ENCODE measurements at places on chromosomes 11 and 22.

DNA sequence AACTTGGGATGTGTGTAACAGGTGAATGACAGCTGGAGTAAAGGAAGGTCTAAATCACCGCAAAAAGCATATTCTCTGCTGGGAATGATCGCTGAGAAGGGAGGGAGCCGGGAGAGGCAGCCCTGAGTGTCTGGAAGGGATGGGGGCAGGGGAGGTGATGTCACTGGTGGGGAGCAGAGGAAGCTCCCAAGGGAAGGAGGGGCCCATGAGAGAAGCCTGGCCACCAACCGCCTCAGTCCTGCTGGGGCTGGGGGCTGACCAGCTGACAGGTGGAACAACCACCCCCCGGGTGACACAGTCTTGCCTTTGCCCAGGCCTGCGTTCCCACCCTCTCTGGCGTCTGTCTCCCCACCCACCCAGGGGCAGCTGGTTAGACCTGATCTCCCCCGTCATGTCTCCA lies 6.0 kb upstream of the FLRT1 start:
- DNase-seq = no peak

GRCh38 chr22:42217752-42218280 lies 52.6 kb downstream of the TCF20 start:
- no peak for DNase-seq

- DNase-seq = no peak
These were observed 1.6 kb downstream of the CCND1 start for GRCh38 chr11:69642549-69642912.

GRCh38 chr11:19420868-19421533 lies 180.3 kb upstream of the E2F8 start:
- no peak for DNase-seq

DNA sequence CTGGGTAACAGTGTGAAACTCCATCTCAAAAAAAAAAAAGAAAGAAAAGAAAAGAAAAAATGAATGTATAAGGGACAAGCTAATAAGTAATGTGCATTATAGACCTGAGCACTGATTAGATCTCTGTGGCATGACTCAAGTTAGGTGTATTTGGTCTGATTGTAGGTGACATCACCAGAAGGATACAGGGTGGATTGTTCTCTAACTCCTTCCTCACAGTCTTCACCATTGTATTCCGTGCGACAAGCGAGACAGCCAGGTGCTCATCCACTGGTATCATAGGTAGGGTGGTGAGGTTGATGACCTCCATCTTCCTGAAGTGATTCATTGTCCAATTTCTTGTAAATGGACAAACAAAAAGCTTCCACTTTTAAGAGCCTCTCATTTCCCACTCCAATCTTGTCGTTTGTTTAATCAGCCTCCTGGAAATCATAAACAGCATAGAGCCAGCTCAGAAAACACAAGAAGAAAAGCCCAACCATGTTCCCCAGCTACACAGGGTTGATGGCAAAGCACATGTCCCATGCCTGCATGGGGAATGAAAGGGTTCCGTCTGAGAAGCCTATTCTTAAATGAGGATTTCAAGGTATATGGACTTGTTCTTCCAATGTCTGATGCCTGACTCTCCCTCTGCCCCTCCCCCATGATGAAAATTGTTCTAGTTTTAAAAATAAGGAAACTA lies 6.2 kb downstream of the FAM227A start:
- no peak for DNase-seq

DNA sequence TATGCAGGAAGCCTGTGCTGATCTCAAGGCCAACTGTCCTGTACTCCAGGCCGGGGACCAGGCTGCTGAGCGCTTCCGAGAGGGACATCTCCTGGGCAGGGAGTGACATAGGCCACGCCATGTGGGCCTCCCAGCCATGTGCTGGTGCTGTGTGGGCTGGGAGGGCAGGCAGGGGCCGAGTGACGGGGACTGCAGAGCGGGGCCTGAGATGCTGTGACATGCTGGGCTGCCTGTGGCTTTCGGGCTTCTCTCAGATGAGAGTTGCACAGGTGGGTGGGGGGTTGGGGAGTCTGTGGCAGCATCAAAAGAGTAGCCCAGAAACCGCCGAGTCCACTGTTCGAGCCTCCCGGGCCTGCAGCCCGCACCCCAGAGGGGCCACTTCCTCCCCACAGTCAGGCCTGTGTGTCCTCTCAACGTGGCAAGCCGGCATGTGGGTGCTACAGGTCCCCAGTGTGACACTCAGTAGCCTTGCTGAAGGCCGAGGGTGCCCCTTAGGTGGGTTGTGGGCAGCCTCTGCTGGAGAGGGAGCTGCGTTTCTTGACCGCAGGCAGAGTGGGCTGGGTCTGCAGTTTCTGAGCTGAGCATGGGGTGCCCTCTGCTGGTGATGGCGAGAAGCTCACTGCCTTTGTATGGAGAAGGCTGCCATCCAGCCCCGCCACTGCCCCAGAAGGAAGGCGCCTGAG lies 101.2 kb downstream of the BCR start:
- peak; percentile 55 for DNase-seq
